ENCODE measurements at places on chromosomes 11 and 22.

DNA sequence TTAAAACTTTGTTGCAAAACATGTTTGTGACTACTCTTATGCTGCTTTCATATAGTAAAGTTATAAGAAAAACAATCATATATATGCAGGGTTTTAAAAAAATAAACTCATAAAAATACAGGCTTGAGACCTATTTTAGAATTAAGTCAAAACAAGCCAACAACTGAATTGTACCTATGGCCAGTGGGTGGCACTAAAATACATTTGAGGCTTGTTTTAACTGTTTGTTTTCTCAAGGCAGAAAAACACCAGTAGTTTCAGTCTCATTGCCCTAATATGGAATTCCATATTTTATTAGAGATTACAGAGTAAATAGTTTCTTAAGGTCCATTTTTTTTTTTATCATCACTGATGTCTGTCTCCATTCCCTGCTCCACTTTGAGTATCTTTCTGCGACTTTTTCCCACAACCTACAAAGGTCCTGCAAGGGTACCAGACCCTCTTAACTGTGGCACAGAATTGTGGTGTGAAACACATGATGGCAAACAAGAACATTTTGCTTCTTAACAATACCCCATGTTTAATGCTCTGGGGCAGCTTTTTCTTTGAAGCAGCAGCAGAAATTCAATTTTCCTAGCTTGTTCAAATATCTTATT is 8.5 kb upstream of the CCDC89 start:
- peaks cover 44% of the 10 kb centered on the region for H3K4me1 ChIP-seq
- DNase-seq = peak; percentile 47
- peak overlapping the region; percentile 20 for H3K27ac ChIP-seq
- peaks cover 47% of the 10 kb centered on the region for H3K36me3 ChIP-seq
- peaks cover 4% of the 10 kb centered on the region for H3K27me3 ChIP-seq

DNA sequence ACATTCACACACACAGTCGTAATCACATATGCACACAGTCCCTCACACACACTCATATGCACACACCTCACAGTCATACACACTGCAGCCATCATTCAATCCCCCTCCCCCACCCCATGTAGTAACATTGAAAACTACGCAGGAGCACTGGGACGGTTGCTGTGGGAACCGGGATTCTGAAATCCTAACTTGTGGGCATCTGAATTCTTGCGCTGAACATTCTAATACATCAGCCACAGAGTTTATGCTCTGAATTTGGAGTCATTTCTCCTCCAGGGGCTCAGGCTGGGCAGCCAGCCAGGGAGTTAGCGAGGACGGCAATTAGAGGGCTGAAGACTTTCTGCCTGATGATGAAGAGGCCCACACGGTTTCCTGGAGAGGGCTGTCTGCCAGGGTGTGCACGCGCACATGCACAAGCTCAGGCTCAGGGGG is 32.7 kb downstream of the CD6 start:
- peak overlapping the region; percentile 90 for H3K27ac ChIP-seq
- peaks cover 68% of the 10 kb centered on the region for H3K36me3 ChIP-seq
- peak overlapping the region; percentile 67 for H3K4me3 ChIP-seq
- peak; percentile 49 for DNase-seq
- H3K4me1 ChIP-seq = peaks cover 83% of the 10 kb centered on the region

DNA sequence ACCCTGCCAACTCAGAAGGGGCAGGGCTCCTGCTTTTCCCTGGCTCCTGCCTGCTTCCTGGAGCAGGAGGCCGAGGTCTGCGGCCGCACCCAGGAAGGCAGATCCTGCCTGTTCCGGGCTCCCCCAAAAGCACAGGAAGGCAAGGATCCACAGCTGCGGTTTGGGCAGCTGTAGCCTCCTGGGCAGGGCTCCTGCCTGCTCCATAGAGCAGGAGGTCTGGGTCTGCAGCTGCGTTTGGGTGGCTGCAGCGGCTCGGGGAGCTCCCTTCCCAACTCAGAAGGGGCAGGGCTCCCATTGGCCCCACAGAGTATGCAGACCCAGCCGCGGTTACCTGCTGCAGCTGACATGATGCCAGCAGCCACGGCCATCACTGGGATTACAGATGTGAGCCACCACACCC is 5.5 kb downstream of the UPK2 start:
- H3K4me1 ChIP-seq = no peaks in the 10 kb centered on the region
- no peaks in the 10 kb centered on the region for H3K27me3 ChIP-seq
- H3K27ac ChIP-seq = no peak overlapping the region
- no peaks in the 10 kb centered on the region for H3K36me3 ChIP-seq

DNA sequence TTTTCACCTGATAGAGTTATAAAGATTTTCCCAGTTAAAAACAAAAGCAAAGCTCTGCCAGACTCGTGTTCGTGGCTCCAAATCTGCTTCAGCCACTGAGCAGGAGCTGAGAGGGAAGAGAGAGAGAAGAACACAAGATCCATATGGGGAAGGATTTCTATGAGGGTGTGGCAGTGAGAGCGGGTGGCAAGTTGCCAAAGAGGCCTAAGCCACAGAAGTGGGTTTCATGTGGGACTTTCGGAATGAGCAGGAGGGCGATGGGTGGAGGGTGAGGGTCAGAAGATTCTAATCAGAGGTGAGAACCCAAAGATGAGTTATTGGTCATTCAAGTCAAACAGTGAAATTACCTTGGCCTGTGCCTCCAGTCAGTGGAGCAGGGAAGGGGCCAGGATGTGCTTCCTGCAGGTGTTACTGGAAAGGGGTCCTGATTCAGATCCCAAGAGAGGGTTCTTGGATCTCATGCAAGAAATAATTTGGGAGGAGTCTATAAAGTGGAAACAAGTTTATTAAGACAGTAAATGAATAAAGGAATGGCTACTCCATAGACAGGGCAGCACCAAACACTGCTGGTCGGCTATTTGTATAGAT is 40.5 kb upstream of the TOP3B start:
- no peak overlapping the region for H3K27ac ChIP-seq
- H3K36me3 ChIP-seq = no peaks in the 10 kb centered on the region
- no peak overlapping the region for H3K4me3 ChIP-seq

Measured in activated CD4-positive, alpha-beta T cell treated with anti-CD3 and anti-CD28 coated beads, Interleukin-2, amount 10 ng/mL, durations not matched to agents 7 days and 5 days (primary cell).